Lung (tissue), 17 donors: ENCODE measurements at places on chromosomes 1 and 21. TPM values are rescaled to one million over a fixed set of nuclear protein-coding genes. Genes with fewer than 3 reads are reported as not detected.

Gene TFAP2E
- 1.8 TPM for total RNA-seq

Gene OR2T35
- not detected for total RNA-seq

Gene ZNF496
- 43.4 TPM for total RNA-seq

Gene B3GALNT2
- 16.1 TPM for total RNA-seq

Gene C1orf74
- 2.5 TPM for total RNA-seq

Gene CNKSR1
- total RNA-seq: 29.9 TPM

Gene INAVA
- total RNA-seq: 17.1 TPM

Gene SYPL2
- 0.31 TPM for total RNA-seq

Gene S100A4
- total RNA-seq: 665 TPM

Gene INSRR
- not detected for total RNA-seq

Gene KCNJ6
- 0.31 TPM for total RNA-seq

DNA sequence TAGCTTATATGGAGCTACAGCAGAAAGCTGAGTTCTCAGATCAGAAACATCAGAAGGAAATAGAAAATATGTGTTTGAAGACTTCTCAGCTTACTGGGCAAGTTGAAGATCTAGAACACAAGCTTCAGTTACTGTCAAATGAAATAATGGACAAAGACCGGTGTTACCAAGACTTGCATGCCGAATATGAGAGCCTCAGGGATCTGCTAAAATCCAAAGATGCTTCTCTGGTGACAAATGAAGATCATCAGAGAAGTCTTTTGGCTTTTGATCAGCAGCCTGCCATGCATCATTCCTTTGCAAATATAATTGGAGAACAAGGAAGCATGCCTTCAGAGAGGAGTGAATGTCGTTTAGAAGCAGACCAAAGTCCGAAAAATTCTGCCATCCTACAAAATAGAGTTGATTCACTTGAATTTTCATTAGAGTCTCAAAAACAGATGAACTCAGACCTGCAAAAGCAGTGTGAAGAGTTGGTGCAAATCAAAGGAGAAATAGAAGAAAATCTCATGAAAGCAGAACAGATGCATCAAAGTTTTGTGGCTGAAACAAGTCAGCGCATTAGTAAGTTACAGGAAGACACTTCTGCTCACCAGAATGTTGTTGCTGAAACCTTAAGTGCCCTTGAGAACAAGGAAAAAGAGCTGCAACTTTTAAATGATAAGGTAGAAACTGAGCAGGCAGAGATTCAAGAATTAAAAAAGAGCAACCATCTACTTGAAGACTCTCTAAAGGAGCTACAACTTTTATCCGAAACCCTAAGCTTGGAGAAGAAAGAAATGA is 37.6 kb downstream of the CENPF start:
- DNase-seq: no peak

- no peak for DNase-seq
Observed at GRCh38 chr1:173168941-173169340, 38.2 kb downstream of the TNFSF4 start.

DNA sequence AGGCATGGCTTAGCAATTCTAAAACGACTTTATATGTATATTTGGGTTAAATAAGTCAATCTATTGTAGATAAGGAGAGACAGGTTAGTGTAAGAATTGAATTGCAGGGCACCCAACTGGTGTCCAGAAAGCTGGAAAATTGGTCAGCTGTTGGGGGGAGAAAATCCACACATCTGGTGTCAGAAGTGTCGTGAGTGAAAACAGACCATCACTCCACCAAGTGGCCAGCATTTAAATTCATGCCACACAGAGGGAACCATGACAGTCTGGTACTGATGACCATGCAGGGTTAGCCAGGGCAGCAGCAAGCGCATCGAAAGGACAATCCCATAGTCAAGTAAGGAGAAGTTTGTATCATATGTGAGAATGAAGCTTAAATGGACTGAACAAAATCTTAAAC is 11.7 kb downstream of the LAX1 start:
- DNase-seq: no peak

DNA sequence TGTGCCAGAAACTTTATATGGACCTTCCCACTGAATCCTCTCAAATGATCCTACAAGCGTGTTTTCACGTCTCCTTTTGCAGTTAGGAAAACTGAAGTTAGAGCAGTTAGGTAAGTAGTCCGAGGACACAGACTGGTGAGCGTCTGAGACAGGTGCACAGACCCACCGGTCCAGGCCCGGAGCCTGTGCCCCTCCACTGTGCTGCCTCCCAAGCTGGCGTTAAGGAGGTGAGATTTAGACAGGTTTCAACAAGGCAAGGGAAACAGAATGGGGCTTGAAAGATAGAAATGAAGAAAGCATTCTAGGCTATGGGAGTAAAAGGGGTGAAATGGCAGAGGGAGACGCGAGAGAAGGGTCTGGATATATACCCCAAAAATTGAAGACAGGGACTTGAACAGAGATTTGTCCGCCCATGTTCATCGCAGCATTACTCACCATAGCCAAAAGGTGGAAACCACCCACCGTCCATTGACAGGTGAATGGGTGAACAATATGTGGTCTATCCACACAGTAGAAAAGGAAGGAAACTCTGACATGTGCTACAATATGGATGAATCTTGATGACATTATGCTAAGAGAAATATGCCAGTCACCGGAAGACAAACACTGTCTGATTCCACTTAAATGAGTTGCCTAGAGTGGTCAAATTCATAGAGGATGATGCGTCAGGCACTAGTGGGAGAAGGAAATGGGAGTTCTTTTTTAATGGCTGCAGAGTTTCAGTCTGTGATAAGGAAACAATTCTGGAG is 15.7 kb upstream of the PKP1 start:
- DNase-seq: no peak

DNA sequence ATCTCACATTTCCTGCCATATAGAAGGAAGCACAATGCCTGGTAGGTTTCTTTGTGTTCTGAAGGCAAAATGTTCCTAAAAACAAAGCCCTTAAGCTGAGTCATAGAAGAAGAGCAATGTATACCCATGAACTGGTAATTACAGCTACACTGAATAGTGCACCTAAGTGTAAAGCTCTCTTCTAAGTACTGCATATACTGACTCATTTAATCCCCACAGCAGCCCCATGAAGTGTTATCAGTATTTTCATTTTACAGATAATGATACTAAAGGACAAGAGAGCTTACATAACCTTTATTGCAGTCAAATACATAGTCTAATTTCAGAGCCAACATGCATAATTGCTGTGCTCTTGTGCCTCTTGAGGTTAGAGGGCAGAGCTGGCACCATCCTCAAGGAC is 239.9 kb downstream of the DPYD start:
- DNase-seq: no peak

DNA sequence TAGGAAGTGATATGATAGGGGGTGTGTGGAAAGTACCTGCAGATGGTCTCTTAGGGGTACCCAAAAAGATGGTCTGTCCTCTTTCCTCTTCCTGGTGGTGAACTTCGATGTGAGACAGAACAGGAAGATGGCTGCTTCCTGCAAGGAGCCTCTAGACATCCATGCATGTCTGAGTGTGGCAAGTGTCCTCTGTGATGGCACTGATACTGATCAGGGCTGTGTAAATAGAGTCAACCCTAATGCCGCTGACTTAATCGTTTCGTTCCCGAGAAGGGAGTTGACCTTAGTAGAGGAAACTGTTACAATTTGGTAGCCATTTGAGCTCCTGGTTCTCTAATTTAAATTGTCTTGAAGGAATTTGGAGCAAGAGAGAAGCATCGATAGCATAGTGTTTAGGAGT is 168.6 kb downstream of the VPS13D start:
- DNase-seq: no peak

- DNase-seq: no peak
Observed at GRCh38 chr1:232621050-232621449, 8.9 kb downstream of the SIPA1L2 start.

- DNase-seq: peak; percentile 35
Observed at GRCh38 chr1:91015794-91016550, 5.9 kb downstream of the ZNF644 start.

DNA sequence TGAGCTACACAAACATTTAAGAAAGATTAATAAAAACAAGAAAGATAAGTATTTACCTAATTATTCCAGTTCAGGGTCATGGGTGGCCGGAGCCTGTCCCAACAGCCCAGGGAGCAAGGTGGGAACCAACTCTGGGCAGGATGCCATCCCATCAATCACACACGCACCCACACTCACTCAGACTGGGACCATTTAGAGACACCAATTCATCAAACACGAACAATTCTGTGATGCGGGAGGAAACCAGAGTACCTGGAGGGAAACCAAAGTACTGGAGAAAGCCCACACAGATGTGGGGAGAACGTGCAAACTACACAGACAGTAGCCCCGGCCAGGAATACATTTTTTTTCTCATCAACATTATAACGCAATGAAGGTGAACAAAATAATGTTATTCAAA is 16.2 kb downstream of the WASF2 start:
- no peak for DNase-seq

DNA sequence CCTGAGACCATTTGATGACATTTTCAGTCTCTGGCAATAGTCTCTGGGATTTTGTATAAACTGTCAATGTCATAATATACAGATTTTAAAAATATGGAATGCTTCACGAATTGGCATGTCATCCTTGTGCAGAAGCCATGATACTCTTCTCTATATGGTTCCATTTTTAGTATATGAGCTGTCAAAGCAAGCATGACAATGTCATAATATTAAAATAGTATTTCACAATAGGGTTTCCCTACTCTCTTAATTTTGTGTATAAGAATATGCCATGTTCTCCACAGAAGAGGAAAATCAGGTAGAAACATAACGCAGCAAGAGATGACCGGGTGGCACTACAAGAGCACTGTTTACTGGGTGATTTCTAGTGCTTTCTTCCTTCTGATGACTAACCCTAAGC is 8.3 kb upstream of the DIPK1A start:
- no peak for DNase-seq

DNA sequence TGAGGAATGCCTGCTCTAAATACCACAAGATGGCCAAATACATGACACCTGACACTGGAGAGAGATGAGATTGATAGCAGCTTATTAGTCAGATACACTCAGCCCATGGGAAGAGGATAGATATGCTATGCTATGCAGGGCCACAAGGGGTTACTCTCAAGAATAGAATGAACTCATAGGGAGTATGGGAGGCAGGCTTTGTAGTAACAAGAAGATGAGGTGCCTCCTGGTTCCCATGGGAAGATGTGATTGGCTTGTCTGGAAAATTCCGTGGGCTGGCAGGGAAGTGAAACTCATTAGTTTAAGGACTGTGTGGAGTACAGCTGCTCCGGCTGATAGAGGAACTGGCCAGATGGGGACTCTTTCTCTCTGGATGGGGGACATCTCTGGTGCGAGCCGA is 16.5 kb downstream of the CCDC30 start:
- DNase-seq: peak; percentile 2

DNA sequence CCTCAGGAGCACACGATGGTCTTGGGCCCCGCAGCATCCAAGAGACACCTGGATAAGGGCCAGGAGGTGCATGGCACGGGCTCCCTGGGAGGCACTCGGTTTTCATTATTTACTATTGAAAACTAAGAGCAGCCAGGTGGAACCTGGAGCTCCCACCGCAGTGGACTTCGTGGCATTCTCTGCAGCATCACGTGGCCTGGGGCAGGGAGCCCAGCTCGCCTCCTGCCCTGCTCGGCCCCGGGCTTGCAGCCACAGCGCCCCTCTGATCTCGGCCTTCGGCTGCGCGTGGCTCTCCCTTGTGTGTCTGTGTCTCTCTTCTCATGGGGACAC is 121.6 kb downstream of the SIK1 start:
- DNase-seq: no peak

DNA sequence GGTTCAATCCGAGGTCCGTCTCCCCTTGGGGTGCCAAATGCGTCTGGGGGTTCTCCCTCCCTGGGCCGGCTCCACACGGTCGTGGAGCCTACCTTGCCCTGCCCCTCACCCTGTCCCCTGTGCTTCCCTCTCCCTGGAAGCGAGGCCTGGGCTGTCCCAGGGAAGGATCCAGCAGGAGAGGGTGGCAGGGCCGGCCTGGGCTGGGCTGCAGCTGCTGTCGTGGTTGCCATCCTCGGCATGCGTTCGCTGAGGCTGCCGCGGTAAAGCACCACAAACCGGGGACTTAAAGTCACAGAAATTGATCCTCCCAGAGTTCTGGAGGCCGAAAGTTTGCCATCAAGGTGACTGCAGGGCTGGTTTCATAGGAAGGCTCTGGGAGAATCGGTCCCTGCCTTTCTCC is 123.0 kb upstream of the TMPRSS2 start:
- DNase-seq: no peak

DNA sequence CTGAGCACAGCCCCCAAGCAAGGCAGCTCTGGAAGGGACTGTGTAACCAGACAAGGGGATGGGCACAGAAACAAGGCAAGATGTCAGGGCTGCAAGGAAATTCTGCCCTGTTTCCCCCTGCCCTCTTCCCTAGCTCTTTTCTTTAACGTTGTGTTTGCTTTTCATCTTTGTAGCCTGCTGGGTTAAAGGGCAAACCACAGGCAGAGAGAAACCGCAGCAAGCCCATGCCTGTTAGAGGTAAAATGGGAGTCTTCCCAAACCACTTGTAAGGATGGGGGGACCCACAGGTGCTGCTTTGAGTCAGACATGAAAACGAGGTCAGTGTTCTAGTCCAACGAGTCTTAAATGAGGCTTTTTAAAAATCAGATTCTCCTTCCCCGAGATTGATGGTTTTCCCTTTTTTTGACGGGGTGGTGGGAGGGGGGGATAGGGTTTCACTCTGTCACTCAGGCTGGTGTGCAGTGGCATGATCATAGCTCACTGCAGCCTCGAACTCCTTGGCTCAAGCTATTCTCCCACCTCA is 13.3 kb downstream of the TGFBR3 start:
- no peak for DNase-seq

DNA sequence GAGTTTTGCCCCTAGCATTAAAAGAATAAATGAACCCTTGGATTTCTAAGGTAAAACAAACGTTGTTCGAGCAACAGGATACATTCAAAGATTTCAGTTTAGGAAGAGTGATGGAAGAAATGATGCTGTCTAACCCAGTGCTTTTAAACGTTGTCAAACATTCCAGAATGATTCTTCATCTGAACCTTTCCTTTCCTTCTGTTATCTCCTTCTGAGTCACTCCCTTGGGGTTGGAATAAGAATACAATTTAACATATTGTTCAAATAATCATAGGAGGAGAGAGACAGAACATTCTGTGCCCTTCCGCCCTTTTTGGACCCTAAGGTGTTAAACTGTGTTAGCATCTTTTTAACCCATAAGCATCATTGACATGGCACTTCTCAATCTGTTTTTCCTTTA is 61.1 kb upstream of the RCOR3 start:
- no peak for DNase-seq

DNA sequence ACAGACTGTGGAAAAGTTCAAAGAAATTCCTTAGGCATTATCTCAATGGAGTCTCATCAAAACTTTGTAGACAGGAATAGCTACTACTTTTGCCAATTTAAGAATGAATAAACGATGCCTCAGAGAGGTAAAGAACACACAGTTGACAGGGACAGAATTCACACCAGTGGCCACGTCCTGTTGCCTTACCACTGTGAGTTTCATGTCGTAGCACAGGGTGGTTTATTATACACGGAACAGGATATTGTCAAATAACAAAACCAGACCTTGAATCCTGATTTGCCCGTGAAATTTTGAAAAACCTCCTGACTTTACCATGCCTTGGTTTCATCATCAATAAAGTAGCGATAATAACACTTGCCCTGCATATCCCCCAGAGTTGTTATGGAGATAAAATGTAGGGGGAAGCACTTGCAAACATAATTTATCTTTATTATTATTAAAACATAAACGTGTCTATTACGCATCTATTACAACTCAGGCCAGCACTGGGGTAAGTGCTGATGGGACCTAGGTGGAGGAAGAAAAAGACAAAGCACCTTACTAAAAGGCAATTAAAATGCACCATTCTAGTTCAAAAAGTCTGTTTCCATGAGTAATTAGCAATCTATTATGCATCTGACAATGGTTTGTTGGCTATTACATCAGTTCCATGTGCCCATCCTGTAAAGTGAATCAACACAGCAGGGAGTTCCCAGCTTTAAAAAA is 408.1 kb upstream of the RUNX1 start:
- no peak for DNase-seq
